Naive thymus-derived CD8-positive, alpha-beta T cell (primary cell): ENCODE measurements at places on chromosomes 2 and 18.

DNA sequence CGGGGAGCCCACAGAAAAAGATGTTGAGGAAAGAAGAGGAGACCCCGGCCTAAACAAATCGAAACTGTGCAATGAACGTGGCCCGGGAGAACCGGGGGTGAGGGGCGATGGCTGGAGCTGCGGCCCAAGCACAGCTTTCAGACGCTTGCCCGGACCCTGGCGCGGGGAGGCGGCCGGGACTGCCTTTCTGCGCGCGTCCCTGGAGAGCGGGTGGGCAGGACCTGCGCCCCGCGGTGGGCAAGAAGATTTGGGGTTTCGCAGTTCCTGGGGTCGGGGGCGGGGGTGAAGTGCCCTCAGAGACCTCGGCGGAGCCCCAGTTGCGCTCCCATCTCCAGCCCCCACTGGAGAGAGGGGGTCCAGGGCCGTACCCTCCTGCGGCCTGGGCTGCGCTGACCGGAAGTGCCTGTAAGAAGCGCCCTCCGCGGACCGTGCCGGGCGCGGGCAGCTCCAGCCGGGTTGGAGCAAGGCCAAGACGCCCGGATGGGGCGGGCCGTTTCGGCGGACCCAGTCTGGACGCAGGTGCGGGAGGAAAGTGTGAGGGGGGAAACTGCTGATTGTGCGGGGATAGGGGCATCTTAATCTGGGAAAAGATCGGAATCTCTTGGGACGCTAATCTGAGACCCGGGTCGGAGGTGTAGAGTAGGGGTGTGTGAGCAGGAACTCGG is 11.6 kb downstream of the EN1 start:
- DNase-seq = no peak

- DNase-seq = no peak
These were observed 185.4 kb downstream of the SNTG2 start for GRCh38 chr2:1136067-1136466.

GRCh38 chr2:63522950-63523349 is 65.3 kb downstream of the WDPCP start:
- no peak for DNase-seq

GRCh38 chr18:61582202-61582710 is 249.0 kb downstream of the CDH20 start:
- DNase-seq = no peak

DNA sequence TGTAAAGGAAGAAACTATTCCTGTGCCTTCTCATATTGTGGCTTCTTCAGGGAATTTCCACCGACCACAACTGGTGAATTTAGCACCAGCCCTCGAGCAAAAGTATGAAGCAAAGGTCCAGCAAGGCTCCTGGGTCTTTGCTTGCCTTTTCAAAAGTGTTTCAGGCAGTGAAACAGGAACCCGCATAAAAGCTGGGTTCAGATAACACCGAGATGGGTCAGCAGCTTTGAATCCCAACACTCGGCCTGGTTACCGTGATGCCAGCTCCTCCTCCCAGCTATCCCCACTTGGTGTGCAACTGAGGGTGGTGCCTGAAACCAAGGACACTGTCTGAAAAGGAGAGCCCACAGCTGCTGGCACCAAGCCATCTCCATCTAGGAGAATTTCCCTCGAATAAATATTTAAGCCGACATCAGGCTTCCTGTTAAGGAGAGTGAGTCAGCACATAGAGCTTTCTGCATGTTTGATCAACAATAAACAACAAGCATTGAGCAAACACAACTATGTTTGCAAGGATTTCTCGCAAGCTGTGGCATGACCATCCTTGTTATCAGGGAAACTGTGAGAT is 69.5 kb downstream of the ANTXR1 start:
- DNase-seq = no peak

- no peak for DNase-seq
These were observed 23.6 kb downstream of the IL1F10 start for GRCh38 chr2:113091231-113091896.

GRCh38 chr2:217722883-217723472 is 279.8 kb downstream of the TNS1 start:
- no peak for DNase-seq

- DNase-seq = no peak
These were observed 173.0 kb downstream of the HDAC4 start for GRCh38 chr2:239227661-239228371.

- no peak for DNase-seq
These were observed 14.9 kb upstream of the TMEM18 start for GRCh38 chr2:691821-692761.
